ENCODE measurements at places on chromosomes 5 and 9. TPM values are rescaled to one million over a fixed set of nuclear protein-coding genes. Genes with fewer than 3 reads are reported as not detected.

The SLC45A2 gene
- polyA plus RNA-seq: 0.12 TPM

The KCTD16 gene
- 2.6 TPM for polyA plus RNA-seq

The SPOCK1 gene
- 6.3 TPM for polyA plus RNA-seq

The SPATA31A3 gene
- polyA plus RNA-seq: not detected

The ROR2 gene
- 17.5 TPM for polyA plus RNA-seq

The SARDH gene
- polyA plus RNA-seq: 4.5 TPM

The IL3 gene
- polyA plus RNA-seq: not detected

The STING1 gene
- 19.6 TPM for polyA plus RNA-seq

The FOXD4L3 gene
- 0.12 TPM for polyA plus RNA-seq

The SLC23A1 gene
- polyA plus RNA-seq: 49.8 TPM

The TMEFF1 gene
- polyA plus RNA-seq: 2.4 TPM

The FGF18 gene
- 1.4 TPM for polyA plus RNA-seq

The PPP3R2 gene
- polyA plus RNA-seq: 0.01 TPM

The RNF208 gene
- 11.0 TPM for polyA plus RNA-seq

The OR2S2 gene
- not detected for polyA plus RNA-seq

The CD14 gene
- polyA plus RNA-seq: 13.2 TPM

The SEMA6A gene
- 55.9 TPM for polyA plus RNA-seq

The PLAA gene
- 24.3 TPM for polyA plus RNA-seq

The ALAD gene
- 48.8 TPM for polyA plus RNA-seq

The CACNA1B gene
- polyA plus RNA-seq: 1.8 TPM

The PTGDS gene
- polyA plus RNA-seq: 4.6 TPM

The TMOD1 gene
- 8.9 TPM for polyA plus RNA-seq

The SPATA31D4 gene
- not detected for polyA plus RNA-seq

The N4BP3 gene
- 2.0 TPM for polyA plus RNA-seq

The SLC1A1 gene
- polyA plus RNA-seq: 42.5 TPM

The SCGB3A2 gene
- polyA plus RNA-seq: not detected

The BRINP1 gene
- 0.67 TPM for polyA plus RNA-seq

The PCDHB13 gene
- polyA plus RNA-seq: 1.4 TPM

The GGTA1 gene
- polyA plus RNA-seq: 8.8 TPM

The DBN1 gene
- 49.5 TPM for polyA plus RNA-seq

The NEUROG1 gene
- not detected for polyA plus RNA-seq

The CD274 gene
- polyA plus RNA-seq: 1.6 TPM

The IPPK gene
- 7.9 TPM for polyA plus RNA-seq

The TRAF1 gene
- 6.5 TPM for polyA plus RNA-seq

The SVEP1 gene
- polyA plus RNA-seq: 8.7 TPM

The CDO1 gene
- polyA plus RNA-seq: 5.7 TPM

The C5orf34 gene
- polyA plus RNA-seq: 3.0 TPM

The SRA1 gene
- polyA plus RNA-seq: 21.7 TPM

The MLANA gene
- polyA plus RNA-seq: 0.54 TPM

The NRARP gene
- 32.4 TPM for polyA plus RNA-seq

The SLU7 gene
- polyA plus RNA-seq: 40.5 TPM

Measured in large intestine (tissue), 12 donors.